Activated CD8-positive, alpha-beta T cell treated with anti-CD3 and anti-CD28 coated beads, Interleukin-2, amount 10 ng/mL, durations not matched to agents 7 days and 5 days (primary cell): ENCODE measurements at places on chromosomes 12 and 14.
A peak's percentile ranks its signal among the peaks of the same experiment; 100 is the strongest.

DNA sequence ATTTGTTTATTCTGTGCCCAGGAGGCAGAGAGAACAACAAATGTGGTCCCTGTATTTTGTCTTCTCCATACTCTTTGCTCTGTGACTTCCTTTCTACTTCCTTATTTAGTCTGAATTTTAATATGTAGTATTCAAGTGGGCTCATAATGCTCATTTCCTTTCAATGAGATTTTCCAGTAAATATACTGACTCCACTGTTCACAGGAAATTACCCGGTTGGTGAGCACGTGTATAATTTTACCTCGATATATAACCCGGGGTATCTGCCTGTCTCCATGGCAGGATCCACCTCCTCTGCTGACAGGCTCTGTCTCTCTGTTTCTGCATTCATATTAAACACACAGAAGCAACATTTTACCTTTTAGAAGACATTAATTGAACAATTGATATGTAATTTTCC, 166.0 kb downstream of the SLC38A4 start:
- DNase-seq = no peak

- DNase-seq = no peak
Observed at GRCh38 chr12:112671564-112671963, 120.0 kb upstream of the RPH3A start.

DNA sequence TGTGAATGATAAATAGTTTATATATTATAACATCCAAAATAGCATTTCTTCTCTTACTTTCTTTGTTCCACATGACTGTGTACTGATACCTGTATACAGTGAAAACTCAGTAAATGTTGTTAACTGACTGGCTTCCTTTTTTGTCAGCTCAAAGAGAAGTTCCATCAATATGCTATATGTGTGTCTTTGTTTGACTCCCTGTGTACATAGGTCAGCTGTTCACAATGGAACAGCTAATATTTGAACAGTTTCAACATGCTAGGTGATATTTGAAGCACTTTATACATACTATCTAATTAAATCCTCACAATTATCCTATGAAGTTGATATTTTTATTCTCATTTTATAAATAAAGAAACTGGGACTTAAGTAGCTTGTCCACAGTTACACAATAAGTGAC, 15.3 kb upstream of the KICS2 start:
- no peak for DNase-seq

DNA sequence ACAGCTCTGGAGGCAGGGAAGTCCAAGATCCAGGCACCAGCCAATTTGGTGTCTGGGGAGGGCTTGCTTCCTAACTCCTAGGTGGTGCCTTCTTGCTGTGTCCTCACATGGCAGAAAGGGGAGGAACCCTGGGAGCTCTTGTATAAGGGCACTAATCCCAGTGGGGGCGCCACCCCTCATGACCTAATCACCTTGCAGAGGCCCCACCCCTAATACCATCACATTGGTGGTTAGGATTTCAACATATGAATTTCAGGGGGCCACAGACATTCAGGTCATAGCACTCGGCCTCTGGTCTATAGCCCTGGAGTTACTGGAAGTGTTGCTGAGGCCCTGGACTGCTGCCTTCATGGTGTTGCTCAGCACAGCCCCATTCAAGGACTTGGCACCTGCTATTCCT, 14.6 kb downstream of the PSMD9 start:
- no peak for DNase-seq

DNA sequence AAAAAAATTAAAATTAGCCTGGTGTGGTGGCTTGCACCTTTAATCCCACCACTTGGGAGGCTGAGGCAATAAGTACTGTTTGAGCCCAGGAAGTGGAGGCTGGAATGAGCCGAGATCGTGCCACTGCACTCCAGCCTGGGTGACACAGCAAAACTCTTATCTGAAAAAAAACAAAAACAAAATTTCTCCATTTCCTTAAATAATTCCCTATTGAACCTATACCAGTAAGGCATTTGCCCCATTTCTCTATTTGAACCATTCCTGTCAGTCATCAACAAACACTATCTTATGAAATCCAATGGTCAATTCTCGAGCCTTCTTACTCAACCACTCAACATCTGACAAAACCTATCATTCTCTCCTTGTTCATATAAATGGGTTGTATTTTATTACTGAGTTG, 14.7 kb downstream of the SLC2A14 start:
- DNase-seq = no peak

DNA sequence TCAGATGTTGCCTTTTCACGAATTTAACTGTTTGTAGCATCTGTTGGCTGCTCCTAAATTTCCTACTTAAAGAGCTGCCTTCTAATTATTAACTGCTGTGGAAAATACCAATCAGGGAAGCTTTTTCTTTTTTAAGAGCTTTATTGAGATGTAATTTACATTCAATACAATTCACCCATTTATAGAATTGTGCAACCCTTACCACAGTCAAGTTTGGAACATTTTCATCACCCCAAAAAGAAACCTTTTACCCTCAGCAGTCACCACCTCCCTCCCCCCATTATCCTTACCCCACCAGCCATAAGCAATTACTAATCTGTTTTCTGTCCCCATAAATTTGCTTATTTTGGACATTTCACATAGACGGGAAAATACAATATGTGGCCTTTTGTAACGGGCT, 1.4 kb downstream of the PCNX4 start:
- no peak for DNase-seq

DNA sequence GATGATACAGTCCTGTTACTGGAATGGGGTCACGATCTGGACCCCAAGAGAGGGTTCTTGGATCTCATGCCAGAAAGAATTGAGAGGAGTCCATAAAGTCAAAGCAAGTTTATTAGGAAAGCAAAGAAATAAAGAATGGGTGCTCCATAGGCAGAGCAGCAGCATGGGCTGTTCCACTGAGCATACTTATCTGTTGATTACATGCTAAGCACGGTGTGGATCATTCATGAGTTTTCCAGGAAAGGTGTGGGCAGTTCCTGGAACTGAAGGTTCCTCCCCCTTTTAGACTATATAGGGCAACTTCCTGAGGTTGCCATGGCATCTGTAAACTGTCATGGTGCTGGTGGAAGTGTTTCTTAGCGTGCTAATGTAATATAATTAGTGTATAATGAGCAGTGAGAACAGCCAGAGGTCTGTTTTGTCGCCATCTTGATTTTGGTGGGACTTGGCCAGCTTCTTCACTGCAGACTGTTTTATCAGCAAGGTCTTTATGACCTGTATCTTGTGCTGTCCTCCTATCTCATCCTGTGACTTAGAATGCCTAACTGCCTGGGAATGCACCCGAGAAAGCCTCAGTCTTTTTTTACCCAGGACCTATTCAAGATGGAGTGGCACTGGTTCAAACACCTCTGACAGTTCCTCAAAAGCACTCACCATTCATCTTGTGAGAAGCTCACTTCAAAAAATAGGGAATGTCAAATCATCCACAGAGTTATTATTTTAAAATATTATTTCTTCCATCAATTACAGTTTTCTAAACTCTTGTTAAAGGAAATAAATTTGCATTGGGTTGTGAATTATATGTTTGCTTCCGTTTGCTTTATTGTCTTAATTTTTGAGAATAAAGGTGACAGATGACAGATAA, 1358.8 kb upstream of the TMEM132C start:
- DNase-seq = no peak

GRCh38 chr14:90091393-90091792, 29.6 kb downstream of the KCNK13 start:
- DNase-seq = no peak

DNA sequence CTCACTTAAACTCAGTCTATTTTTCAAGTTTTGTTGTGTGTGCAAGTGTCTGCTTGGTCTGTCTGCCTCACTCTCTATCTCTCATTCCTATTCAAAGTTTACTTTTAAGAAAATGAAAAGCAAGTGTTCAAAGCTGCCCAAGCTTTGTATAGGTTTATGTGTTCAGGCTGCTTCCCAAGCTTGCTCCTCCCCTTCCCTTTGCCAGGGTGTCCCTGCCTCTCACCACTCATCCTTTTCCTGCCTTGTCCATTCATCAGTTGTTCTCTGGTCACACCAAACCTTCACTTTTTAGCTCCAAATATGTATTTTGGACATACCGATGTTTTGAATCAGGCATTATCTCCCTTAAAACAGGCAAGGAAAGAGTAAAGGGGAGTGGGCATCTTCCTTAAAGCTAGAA, 41.3 kb downstream of the STK38L start:
- no peak for DNase-seq

- peak; percentile 54 for DNase-seq
Observed at GRCh38 chr12:113302886-113303640, 31.8 kb downstream of the SLC8B1 start.

- DNase-seq = no peak
Observed at GRCh38 chr14:105267820-105268548, 19.7 kb downstream of the BTBD6 start.

GRCh38 chr12:113130457-113131135, 5.0 kb downstream of the RASAL1 start:
- no peak for DNase-seq

DNA sequence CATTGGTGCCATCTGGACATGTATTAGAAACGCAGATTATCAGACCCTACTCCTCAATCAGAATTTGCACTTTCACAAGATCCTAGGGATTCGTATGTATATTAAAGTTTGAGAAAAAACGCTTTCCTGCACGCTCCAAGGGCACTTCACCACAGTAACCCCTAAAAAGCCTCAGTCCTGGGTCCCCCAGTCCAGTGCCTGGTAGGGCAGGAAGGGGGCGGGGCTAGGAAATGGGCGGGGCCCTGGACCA, 369 bp downstream of the DEPDC4 start:
- peak; percentile 95 for DNase-seq

GRCh38 chr12:132638541-132639408, 20.2 kb downstream of the P2RX2 start:
- no peak for DNase-seq

DNA sequence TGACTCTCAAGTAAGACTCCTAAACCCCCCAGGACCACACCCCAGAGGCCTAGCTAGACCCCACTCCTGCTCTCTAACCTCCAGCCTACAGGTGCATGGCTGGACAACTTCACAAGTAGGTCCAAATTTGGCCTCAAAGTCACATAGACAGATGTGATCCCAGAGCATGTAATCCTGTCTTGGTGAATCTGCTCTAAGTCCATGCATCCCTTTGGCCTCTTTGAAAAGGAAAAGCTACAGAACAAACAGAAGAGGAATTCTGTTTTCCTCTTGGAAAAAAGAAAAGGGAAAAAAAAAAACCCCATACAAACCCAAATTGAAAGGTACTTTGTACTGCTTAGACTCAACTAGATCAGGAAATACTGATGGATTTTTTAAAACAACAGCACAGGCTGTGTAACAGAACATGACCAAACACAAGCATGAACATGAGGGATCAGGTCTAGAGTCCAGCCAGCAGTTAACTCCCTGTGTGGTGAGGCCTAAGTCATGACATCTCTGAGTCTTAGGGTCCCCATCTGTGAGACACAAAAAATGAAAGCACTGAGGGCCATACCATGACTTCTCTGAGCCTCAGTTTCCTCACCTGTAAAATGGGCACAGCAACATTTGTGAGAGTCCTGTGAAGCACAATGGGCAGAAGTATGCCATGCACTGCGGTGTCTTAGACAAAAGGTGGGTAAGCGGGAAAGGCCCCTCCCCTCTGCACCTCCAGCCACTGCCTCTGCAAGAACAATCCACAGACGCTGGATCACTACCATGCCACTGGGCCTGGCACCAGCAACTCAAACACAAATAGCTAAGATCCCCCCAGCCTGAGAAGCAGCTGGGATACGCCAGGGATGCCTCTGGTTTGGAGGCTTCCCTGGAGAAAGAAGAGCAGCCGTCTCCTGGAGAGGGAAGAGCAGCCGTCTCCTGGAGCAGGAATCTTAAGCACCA, 9.9 kb downstream of the PITPNM2 start:
- DNase-seq = no peak

DNA sequence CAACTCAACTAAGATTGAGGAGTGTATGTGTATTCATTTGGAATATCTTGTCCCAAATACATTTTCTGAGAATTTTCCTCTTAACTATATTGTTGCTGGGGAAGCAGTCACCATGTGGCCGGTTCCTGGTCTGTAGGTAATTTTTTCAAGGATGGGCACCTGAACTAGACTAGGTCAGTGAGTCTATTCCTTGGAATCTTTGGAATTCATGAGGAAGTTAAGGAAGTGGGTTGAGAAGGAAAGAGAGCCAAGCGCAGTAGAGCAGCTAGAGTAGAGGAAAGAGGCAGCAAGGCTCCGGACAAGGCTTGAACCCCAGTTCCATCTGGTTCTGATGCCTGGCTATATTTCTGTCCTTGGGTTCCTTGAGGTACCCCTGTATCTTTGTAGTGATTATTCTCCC, 183.7 kb downstream of the DACT1 start:
- no peak for DNase-seq

DNA sequence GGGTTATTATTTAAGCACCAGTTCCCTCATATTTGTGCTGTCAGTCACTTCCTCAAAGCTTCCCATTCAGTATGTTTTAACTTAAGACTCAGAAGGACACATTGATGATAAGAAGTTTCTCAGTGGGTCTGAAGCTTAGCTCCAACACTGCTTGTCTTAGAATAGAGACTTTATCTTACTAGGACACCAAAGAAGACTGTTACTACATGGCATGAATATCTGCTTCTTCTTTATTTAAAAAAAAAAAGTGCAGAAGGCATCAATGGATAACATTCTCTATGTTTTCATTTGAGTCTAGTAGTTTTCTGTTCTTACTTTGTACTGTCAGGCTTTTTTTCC, 404.2 kb downstream of the DAD1 start:
- no peak for DNase-seq

DNA sequence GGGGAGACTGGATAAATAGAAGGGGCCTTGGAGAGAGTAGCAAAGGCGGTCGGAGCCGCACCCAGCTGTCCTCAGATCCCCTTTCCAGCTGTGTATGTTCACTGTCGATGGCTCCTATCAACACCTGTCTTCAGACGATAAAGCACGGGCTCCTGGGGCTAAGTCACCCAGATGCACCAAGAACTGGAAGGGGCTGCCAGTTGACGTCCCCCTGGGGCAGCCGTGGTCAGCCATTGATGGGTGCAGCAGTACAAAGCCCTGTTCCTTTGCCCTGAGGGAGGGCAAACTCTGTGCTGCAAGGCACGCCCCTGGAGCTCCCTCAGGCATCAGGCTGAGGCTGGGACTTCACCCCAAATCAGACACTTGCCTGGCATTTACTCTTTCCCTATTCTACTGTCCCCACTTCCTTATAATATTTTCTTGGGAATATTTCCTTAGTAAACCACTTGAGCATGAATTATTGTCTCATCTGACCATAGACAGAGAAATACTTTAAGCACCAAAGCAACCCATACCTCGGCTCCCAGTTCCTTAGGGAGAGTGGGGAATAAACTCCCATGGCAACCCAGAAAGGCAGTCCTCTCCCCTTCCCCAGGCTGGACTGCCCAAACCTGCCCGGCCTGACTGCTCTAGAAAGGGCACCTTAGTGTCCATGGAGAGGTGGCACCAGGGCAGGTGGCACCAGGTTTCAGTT, 59.6 kb upstream of the SCN8A start:
- DNase-seq = no peak

DNA sequence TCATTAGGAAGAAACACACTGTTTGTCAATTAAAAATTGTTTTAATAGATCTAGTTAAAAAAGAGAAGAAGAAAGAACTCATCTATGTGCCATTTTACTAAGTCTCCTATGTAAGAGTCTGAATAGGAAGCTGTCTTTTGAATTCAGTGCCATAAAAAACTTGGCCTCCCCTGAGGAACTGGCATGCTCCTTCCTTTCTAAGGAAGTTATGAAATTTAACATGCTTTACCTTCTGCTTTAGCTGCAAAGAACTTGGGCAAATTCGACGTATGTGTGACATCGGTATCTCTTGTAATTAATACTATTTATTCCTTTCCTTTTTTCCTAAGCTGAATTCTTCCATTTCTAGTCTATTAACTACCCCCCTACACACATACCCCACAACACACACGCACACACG, 12.5 kb downstream of the TM7SF3 start:
- no peak for DNase-seq

- no peak for DNase-seq
Observed at GRCh38 chr14:53310412-53310811, 157.3 kb upstream of the DDHD1 start.
